ENCODE measurements at places on chromosomes 7 and 10. TPM values are rescaled to one million over a fixed set of nuclear protein-coding genes. Genes with fewer than 3 reads are reported as not detected.

The MYO3A gene
- total RNA-seq: not detected

The GJD4 gene
- total RNA-seq: not detected

The DUSP5 gene
- total RNA-seq: 16.4 TPM

- DNase-seq: peak; percentile 88
Observed at GRCh38 chr10:34638406-34639054, 176.6 kb downstream of the PARD3 start.
